ENCODE measurements at places on chromosomes 7 and 10.

GRCh38 chr7:75928568-75928914, 13.6 kb downstream of the POR start:
- DNase-seq, result no peak

DNA sequence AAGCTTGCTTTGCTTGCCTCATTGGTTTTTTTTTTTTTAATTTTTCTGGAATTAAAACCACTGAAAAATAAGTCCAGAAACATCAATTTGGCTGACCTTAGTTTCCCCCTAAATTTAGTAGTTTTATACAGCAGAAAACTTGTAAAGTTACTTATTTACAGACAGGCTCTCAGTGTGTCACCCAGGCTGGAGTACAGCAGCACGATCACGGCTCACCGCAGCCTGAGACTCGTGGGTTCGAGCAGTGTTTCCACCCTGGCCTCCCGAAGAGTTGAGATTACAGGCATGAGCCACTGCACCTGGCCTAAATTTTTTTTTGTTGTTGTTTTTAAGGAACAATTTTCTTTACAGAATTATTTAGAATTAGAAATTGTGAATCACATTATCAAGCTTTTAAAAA, 250.5 kb downstream of the SDK1 start:
- DNase-seq, result no peak

- no peak for DNase-seq
Observed at GRCh38 chr10:107616031-107616430, 451.5 kb upstream of the SORCS1 start.

DNA sequence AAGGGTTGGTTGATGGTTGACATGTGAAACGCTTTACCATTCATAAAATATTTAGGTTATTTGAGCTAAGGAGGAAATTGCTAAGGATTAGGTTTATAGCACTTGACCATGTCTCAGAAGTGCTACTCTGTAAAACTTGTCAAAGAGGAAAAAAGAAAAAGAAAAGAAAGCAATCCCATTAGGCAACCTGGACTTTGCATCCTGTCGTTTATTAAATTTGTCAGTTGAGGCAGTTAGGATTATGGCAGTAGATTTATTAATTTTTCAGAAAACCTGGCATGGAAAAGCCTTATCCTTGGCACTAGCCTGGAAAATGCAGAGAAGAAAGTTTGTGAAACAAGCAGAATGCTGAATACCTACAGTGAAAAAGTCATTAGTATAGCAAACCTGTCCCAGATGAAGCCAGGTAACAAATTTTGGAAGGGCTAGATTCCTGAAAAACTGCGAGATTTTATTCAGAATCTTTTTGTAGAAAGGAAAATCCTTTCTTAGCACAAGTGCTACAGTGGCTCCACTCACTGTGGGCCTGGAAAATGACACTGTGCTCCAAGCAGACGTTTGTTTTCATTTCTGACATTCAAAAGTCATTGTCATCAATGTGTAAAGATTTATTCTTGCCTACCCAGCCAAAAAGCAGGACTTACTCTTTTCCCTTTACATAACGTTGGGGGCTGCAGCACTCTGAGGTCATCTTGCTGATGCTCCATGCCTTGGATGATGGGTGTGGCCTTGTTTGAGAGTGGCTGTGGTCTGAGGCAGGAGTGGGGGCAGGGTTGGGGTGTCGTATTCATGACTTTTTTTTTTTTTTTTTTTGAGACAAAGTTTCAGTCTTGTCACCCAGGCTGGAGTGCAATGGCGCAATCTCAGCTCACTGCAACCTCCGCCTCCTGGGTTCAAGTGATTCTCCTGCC, 664.9 kb downstream of the SUGCT start:
- no peak for DNase-seq
